ENCODE measurements at places on chromosomes 5 and 9. TPM values are rescaled to one million over a fixed set of nuclear protein-coding genes. Genes with fewer than 3 reads are reported as not detected.

Gene PCDHGB2
- 2.8 TPM for total RNA-seq

DNA sequence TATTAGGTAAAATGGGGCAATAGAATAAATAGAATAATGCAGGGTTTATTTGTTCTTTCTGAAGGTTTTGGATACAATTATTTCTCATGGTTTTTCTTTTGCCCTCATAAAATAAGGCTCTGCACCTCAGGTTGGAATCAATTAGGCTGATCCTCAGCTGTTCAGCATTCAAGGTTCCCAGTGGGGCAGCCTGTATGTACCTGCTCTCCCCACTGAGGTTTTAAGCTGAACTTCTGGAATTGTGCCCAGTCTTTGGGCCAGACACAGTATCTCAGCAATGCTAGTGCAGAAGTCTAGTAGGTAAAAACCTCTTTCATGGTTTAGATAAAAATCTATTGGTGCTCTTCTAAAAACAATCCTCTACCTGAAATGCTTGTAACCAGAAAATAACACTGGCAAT, 98.0 kb downstream of the EDIL3 start:
- H3K27me3 ChIP-seq = no peaks in the 10 kb centered on the region
- DNase-seq = no peak
- H3K4me1 ChIP-seq = peaks cover 4% of the 10 kb centered on the region
- no peaks in the 10 kb centered on the region for H3K36me3 ChIP-seq

Gene KIF12
- total RNA-seq = 3.4 TPM

DNA sequence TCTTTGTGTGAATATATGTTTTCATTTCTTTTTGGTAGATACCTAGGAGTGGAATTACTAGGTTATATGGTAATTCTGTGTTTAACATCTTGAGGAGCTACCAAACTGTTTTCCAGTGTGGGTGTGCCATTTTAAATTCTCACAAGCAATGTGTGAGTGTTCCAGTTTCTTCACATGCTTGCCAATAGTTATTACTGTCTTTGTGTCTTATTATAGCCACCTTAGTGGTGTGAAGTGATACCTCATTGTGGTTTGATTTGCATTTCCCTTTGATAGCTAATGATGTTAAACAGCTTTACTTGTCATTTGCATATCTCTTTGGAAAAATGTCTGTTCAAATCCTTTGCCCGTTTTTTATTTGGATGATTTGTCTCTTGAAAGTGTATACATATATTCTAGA, 513.0 kb downstream of the TMEM38B start:
- H3K27me3 ChIP-seq = no peaks in the 10 kb centered on the region
- no peak for DNase-seq
- H3K27ac ChIP-seq = no peak overlapping the region
- H3K36me3 ChIP-seq = no peaks in the 10 kb centered on the region
